ENCODE measurements at places on chromosomes 3 and 15.

DNA sequence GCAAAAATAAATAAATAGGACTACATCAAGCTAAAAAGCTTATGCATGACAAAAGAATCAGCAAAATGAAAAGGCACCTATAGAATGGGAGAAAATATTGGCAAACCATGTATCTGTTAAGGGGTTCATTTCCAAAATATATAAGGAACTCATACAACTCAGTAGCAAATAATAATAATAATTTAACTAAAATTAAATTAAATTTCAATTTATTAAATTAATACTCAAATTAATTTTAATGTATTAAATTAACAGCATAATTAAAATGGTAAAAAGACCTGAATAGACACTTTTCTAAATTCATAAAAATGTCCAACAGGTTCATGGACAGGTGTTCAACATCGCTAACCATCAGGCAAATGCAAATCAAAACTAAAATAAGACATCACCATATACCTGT lies 34.0 kb upstream of the THBS1 start:
- no peak for DNase-seq

- DNase-seq, result peak; percentile 31
Observed at GRCh38 chr15:57133127-57133968, 214.9 kb downstream of the TCF12 start.

- DNase-seq, result no peak
Observed at GRCh38 chr15:34102175-34102925, 467 bp downstream of the PGBD4 start.

GRCh38 chr3:22734207-22734606 lies 468.9 kb upstream of the UBE2E2 start:
- no peak for DNase-seq

GRCh38 chr3:124772081-124772831 lies 42.0 kb downstream of the UMPS start:
- no peak for DNase-seq

DNA sequence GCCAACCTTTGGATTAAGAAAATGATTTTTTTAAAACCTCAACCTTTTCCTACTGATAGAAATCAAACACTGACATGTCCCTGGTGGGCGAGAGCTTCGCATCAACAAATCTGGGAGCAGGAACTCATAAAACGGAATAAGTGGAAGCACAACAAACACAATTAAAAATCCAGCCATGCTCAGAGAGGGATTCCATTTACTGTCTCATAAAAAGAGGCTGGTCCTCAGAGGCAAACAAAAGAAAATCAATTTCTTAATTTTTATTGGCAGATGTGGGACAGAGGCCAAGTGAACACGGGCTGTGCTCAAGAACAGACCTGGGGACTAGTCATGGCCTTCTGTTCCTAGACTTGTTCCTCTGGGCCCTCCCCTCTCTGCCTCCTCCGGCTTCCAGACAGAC lies 214.5 kb downstream of the NTRK3 start:
- no peak for DNase-seq

DNA sequence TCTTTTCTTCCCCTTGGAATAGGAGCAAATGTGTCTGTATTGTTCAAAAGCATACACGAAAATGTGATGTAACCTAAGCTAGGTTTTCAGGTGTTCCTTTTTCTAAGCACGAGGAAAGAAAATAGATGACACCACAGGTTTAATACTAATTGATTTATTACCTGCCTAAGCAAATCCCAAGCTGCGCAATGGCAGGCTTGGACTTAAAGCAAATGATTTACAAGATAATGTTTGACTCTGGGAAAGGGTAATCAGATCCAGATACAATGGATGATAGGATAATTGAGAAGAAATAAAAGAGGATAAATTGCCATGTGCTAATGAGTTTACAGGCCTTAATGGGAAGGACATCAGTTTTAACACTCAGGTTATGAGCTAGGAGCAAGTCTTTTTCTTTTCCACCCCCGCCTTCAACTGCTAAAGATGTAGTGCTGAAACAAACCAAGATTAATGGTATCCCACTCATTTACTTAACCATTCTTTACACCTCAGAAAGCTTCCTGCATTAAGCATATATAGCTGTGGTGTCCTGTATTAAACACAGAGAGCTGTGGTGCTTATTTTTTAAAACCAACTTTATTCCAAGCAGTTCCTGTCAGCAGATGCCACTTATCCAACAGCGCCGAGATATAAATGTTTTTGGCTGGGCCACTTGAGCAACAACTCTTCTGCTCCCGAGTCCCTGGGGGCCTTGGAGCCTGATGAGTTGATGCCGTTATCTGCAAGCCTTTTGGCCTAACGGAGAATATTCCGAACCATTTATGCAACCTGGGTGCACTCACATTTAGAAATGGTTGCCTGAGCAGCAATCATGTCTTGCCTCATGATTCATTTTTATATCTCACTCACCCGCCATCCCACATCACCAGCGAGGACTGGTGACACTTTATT lies 205.5 kb downstream of the MECOM start:
- no peak for DNase-seq

DNA sequence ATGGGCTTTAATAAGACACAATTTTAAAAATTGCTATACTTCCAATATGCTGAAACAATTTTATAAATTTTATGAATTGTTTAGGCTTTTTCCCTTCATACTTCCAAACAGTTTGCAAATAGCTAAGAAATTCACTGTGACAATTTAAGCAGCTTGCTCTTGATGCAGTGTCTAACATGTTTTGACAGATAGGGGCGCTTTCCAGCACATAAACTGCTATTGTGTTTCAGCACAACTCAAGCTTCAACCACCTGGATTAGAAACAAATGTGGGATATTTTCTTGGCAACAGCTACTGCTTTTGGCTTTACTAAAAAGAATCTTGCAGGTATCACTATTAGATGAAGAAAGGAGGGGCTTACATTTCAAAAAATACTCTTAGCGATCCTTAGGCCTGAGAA lies 565.8 kb upstream of the DPPA4 start:
- no peak for DNase-seq

GRCh38 chr3:15332405-15333098 lies at the start of gene SH3BP5:
Gene SH3BP5 (minus strand): TSS chr3:15332586. CDS start chr3:15332408, 178 bp downstream.
- no peak for DNase-seq

- no peak for DNase-seq
Observed at GRCh38 chr3:64266983-64267382, 41.7 kb upstream of the PRICKLE2 start.

- DNase-seq, result no peak
Observed at GRCh38 chr15:78979456-78980320, 34.8 kb upstream of the CTSH start.

- no peak for DNase-seq
Observed at GRCh38 chr15:69060041-69060481, 45.6 kb downstream of the NOX5 start.

DNA sequence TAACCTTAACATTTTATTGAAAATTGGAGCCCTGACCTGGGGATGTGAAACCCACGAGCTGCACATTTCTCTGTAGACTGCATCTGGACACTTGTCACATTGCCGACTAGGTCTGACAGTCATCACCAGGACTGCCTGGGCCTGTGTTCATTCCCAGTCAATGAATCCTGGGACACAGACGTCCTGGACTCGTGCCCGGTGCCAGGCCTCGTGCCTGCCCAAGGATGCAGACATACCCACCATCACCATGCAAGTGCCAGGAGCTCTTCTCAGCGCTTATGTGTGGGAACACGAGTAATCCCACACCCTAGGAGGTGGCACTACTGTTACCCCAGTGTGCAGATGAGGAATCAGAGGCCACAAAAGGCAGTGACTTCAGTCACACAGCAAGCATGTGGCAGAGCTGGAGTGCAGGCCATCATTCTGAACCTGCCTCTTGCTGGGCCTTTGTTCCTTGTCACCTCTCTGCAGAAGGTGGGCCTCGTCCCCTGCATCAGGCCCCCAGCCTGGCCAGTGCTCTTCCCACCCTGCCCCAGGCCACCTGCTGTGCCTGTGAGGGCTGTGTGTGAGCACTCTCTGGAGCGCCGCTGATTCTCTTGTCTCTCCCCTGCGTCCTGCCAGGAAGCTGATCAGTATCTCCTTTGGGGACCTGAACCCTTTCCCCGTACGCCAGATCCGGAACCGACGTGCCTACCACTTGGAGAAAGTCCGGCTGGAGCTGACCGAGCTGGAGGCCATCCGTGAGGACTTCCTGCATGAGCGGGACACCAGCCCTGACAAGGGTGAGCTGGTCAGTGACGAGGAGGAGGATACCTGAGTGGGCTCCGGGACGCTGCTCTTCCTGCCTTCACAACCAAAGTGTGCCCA lies 58.5 kb downstream of the ADAMTS7 start:
- no peak for DNase-seq

GRCh38 chr15:60125334-60125733 lies 121.2 kb downstream of the FOXB1 start:
- DNase-seq, result no peak

GRCh38 chr3:17192995-17193394 lies 308.2 kb downstream of the PLCL2 start:
- no peak for DNase-seq

- no peak for DNase-seq
Observed at GRCh38 chr15:23857028-23857641, 170.0 kb upstream of the NDN start.

DNA sequence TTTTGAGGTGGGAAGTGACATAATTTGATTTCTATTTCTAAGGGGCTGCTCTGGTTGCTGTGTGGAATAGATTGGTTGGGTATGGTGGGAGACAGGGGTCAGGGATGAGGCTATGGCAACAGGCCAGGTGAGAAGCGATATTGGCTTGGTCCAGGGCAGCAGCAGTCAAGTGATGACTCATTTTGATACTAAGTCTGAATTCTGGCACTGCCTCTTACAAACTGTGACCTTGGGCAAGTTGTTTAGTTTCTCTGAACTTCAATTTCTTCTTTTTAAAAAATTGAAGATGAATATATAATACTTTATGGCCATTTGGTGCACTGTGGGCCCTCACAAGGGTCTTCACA lies 40.4 kb upstream of the CLSTN2 start:
- DNase-seq, result no peak

- no peak for DNase-seq
Observed at GRCh38 chr3:128801779-128802380, 75.9 kb downstream of the RAB7A start.

DNA sequence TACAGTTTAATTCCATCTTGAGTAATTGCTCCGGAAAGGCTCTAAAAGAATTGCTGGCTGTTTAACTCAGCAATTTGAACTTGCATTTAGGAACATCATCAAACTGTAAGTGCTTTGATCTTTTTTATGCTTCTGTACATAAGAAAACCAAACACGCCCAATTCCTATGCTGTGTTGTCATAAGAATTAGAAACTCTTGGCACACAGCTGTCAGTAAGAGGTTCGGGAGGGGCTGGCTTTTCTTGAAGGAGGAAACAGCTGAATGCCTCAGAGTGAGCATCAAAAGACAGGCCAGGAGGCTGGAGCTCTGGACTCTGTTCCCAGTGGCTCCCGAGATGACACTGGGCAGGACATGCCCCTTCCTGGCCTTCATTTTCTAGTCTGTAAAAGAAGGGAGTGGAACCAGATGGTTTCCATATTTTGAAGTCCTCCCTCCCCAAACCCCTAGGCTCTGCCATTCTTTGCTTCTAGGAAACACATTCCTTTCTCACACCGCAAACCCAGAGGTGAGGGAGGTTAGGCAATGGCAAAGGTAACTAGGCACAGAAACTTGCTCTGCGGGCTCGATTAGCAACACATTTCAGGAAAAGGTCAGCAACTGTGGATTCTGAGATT lies 73.7 kb upstream of the DLG1 start:
- peak; percentile 93 for DNase-seq

GRCh38 chr3:37041546-37042195 lies 48.4 kb downstream of the MLH1 start:
- no peak for DNase-seq

GRCh38 chr3:46482632-46483350 lies 15.0 kb upstream of the RTP3 start:
- DNase-seq, result peak; percentile 48

DNA sequence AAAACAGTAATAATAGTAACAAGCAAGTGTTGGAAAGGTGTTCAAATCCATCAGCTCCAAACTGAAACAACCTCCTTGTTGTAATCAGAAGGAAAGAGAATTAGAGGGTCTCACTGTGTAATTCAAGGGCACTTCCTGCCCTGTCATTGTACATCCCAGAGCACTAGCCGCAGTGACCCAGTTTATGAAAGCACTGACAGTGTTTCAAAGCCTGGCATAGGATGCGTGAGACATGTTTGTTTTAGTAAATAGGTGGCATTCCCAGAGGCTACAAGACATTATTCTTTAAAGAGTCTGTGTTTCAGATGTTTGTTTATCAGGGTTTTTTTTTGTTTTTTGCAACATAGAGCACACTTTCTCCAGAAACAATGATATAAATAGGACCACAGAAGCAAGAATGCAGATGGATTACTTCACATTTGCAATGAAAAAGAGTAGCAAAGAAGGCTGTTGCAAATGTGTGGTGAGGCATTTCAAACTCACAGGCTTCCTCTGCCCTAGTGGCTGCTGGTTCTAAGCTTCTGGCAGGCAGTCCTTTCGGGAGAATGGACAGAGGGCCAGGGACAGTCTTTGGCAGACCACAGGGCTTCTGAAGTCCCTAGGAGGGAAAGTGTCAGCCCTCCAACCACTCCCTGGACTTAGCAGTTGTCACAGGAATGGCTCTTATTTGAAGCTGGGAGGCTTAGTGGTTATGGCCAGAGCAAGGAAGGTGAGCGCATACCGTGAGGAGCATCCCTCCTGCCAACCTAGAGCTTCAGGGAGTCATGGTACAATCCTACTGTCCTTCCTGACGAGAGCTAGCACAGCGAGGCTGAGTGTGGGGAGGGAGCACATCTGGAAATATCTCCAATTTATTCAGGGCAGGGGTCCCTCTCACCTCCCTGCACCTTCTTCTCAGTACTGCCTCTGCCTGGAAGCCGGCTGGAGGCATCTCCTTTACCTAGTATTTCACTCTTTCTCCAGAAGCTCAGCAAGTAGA lies 31.4 kb upstream of the TIPARP start:
- no peak for DNase-seq

GRCh38 chr3:62293051-62293780 lies 80.1 kb downstream of the FEZF2 start:
- DNase-seq, result no peak

- DNase-seq, result peak; percentile 74
Observed at GRCh38 chr3:98782824-98783500, 19.8 kb downstream of the ST3GAL6 start.

DNA sequence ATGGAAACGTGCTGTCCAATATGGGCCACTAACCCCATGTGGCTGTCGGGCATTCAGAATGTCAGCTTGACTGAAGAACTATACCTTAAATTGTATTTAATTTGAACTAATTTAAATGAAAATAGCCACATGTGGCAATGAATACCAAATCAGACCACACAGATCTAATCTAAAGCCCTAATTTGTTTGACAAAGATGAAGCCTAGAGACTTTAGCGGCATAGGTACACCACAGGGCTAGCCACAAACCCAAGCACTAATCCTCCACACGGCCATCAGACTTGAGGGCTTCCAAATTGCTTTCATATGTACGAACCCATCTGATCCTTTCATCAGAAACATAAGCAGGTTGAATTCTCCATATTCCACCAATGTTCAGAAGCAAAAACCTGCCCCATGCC lies 81.4 kb downstream of the SHQ1 start:
- no peak for DNase-seq

- DNase-seq, result no peak
Observed at GRCh38 chr15:75887178-75887577, 16.5 kb upstream of the FBXO22 start.
